ENCODE measurements at places on chromosomes 2 and 18.

- DNase-seq, result no peak
Observed at GRCh38 chr18:59729781-59730180, 32.6 kb upstream of the CCBE1 start.

GRCh38 chr2:12950957-12951656 lies 234.4 kb downstream of the TRIB2 start:
- no peak for DNase-seq

DNA sequence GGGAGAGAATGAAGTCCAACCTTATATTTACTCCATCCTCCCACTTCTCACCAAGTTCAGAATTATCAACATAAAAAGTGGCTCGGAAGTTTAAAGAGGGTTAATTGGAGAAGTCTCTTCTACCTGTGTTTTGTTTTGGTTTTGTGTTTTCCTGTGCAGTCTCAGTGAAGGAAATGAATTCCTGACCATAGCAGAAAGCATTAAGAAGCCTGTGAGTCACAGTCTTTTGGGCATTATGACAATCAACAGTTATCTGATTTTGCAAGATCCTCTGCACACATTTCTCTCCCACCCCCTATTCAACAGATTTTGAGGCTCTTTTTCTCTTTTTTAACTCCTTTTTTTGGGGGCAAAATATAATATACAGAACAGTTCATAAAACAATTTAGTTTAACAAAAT lies 8.6 kb upstream of the RPL37A start:
- no peak for DNase-seq

- DNase-seq, result no peak
Observed at GRCh38 chr2:33531549-33532059, 55.2 kb downstream of the RASGRP3 start.

DNA sequence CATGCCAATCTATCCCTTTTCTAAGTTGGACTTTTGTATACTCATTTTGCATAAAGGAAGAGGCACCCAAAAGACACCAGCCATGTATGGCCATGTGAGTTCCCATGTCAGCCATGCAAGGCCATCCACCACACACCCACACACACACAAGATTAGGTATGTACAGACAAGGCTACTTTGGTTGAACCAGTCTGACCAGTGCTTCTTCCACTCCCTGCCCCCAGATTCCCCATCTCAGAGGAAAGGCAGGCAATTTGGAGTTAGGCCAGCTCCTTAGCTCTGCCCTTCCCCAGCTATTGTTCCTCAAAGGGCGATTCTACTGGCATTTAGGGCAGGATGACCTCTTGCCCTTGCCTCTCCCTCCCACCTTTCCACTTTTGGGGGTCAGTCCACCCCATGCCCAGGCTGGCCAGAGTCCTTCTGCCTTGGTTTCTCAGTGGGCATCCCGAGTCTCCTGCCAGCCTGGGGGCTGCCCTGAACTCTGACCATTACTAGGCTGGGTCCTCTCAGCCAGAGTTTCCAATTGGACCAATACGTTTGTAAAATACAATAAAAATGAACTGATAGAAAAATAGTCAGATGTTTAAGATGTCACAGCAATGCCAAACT lies 101.1 kb downstream of the ZBTB7C start:
- DNase-seq, result no peak

- DNase-seq, result no peak
Observed at GRCh38 chr2:223591596-223591995, 10.6 kb downstream of the SCG2 start.

DNA sequence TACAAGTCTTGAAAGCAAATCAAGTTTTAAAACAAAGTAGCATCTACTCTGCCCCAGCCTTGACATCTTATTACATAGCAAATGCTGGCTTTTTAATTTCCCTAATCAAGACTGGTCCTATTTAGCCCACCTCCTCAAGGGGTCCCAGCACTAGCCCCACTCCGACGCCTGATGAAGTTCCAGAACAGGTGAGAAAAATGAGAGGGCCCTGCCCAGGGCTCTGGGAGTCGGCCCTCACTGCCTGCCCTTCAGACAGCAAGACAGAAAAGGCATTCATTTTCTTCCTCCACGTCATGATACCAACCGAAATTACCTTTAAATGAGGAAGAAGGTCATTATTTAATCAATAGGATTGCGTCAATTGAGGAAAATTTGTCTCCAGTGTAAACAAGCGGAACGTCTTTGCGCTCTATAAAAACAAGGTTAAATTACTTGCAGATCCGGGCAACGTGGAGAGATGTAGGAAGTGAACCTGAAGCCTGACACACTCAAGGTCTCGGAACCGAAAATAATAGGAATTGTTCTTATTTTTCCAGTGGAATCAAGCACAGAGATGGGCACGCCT lies 170.6 kb upstream of the PKDCC start:
- DNase-seq, result no peak

DNA sequence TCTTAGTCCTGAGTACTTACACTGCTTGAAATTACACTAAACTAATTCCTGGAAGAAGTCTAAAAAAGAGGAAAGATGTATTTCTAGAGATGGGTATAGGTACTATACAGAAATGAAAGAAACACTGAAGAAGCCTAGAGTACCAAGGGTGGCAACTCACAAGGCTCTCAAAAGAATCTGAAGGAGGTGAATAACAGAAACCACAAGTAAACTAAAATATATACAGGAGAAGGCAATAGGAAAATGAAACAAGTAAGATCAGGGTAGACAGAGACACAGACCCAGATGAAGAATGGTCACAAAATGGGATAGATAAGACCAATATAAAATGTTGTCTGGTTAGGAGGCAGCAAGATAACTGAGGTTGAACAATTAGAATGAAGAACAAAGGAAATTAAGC lies 59.9 kb downstream of the USP37 start:
- DNase-seq, result no peak

DNA sequence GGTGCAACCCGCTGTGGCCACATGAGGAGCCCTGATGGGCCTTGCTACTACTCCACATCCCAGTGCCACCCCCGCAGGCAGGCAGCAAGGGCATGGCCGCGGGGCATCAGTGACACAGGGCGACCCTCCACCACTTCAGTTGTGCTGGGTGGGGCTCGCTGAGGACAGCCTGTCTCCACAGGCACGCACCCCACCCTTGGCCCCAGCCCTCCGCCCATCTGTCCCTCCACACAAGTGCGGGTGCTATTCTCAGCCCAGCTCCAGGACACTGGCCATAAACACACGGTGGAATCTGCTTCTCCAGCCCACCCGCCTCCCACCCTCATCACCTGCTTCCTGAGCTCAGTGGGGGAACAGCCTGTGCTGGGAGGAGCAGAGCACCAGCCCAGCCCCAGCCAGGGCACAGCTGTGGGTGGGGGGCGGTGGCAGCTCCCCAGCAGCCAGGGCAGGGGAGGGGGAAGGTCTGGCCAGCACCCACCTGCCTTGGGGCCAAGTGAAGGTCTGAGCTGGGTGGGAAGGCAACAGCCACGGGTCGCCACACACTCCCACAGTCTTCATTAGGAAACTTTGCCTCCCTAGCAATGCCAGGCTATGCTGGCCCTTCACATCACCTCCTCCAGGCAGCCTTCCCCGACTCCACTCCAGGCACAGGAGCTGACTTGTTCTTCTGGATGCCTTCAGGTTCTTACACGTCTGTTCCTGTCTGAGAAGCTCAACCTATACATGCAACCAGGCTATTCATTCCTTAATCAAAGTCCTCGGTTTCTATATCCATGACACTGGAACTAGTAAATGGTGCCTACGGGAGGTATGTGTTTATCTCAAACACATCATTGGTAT lies 16.5 kb downstream of the BIN1 start:
- DNase-seq, result no peak

DNA sequence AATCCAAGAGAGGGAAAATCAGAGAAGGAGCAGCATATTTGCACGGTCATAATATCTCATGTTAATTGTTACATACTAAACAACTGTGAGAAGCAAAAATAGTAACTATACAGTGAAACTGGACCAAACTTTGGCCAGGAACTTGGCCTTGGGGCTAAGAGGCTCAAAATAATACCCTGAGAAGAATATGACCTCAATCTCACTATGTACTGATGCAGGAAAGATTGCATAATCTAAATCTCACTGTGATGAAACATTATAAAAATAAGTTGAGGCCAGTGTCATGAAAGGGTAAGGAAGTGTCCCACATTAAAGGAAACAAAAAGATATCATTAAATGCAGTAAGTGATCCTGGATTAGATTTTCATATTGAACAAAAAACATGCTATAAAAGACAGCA lies 36.5 kb downstream of the ZRANB3 start:
- DNase-seq, result no peak

GRCh38 chr2:203787979-203788378 lies 79.6 kb upstream of the CTLA4 start:
- no peak for DNase-seq

DNA sequence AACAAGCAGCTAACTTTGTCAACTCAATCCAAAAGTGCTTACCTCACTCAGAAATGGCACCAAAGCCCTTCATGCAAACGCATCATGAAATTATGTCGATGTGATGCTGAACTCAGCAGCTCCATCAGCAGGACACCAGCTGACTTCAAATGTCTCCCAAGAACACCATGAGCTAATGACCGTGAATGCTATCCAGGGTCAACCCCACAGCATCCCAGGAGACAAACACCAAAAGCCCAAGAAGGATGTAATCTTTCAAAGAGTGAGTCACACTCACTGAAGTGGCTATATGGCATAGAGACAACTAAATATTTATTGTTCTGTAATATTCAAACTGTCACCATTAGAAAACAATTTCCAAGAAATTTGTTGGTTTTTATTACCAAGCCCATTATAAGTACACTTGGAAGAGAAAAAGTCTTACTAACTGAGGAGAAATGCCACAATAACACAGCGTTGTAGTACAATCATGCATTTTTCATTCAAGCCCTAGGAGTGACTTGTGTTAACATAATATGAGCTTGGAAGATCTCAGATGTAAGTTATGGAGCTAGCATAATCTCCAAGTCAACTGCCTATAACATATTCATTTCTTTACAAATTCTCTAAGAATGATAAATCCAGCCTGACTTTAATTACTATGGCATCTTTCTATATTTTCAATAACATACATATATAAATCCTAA lies 165.0 kb upstream of the CCDC68 start:
- no peak for DNase-seq

GRCh38 chr2:178069551-178069950 lies 3.0 kb downstream of the PDE11A start:
- DNase-seq, result no peak

GRCh38 chr2:230097424-230097823 lies 28.7 kb upstream of the SLC16A14 start:
- no peak for DNase-seq

DNA sequence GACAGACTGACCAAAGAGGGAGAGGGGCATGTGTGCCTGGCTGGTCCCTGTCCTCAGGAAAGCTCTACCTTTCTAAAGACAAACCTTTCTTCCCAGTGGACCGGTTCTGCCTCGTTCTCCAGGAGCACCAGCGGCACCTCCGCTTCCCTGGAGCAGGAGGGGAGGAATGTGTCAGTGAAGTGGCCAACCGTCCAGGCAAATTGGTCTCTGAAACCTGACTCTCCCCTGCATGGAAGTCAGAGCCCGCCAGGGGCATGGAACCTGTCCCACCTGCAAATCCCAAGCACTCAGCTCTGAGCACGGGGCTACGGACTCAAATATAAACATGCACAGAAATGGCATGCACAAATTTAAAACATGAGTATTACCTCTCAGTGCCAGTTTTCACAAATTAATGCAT lies 62.9 kb downstream of the COL6A3 start:
- no peak for DNase-seq

GRCh38 chr18:67589325-67589724 lies 72.8 kb upstream of the DSEL start:
- no peak for DNase-seq

DNA sequence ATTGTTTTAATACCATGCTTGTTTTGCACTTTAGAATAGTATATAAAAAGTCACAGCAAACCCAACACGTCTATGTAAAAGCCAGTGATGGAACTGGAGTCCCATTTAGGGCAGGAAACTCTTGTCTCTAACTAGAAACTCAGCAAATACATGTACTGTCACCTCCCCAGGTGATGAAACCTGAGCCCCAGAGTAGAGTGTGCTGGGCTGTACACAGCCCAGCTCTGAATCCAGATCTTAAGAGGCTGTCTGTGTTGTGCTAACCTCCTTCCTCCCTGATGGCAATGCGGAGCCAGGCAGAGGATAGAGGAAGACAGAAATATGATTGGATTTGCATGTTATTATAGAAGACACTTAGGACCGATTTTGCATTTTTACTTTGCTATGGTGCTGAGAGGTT lies 317.5 kb upstream of the TRIB2 start:
- DNase-seq, result no peak

DNA sequence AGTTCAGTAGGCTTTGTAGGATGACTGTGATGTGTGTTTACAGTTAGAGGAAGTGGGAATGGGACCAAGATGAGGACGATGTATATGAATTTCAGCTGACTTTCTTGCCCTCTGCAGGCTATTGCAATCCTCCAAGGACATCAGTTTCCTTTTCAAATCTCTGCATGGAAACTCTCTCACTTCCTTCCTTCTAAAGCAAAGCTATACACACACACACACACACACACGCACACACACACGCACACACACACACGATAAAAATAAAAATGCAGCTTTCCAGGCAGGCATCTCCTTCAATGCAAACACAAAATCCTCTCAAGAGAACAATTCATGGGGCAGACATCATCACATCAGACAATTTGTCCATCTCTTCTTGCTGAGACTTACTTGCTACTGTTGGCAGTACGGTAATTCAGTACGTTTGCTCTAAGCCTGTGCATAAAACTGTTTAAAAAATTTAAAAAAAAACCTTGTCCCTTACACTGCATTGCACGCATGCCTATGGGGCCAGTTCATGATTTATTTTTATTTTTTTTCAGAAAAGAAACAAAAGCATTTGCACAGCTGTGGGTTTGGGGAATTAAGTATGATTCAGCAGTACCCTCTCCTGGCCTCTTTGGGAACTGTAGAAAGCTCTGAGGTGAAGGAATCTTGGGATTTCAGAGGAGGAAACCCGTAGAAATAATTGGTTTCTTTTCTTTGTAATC lies 27.1 kb upstream of the ICOS start:
- DNase-seq, result no peak
